ENCODE measurements at places on chromosomes 16 and 17.

DNA sequence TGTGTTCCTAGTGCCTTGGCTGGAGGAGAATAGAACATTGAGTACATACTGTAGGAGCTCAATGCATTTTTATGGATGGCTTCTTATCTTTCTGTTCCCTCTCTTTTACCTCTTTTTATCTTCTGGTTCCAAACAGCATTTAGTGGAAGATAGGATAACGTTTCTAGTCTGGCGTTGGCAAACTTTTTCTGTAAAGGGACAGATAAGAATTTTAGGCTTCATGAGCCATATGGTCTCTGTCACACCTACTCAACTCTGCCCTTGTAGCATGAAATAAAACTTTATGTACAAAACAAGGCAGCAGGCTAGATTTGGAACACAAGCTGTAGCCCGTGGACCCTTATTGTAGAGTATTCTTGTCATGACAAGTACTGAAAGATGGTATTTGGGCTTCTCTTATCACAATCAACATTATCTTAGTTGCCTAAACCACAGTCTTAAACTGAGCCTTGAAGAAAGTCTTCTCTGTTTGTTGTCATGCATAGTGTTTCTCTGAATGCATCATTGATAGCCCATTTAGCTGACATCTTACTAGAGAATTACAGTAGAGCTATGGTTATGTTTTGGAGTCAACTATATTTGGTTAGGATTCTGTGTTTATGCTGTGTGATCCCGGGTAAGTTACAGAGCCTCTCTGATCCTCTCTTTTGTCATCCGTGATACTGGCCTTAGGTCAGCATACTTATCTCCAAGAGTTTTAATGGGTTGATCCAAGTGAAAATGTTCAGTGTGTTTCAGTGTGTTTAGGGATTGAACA is 80.2 kb downstream of the HS3ST4 start:
- no peak for DNase-seq

DNA sequence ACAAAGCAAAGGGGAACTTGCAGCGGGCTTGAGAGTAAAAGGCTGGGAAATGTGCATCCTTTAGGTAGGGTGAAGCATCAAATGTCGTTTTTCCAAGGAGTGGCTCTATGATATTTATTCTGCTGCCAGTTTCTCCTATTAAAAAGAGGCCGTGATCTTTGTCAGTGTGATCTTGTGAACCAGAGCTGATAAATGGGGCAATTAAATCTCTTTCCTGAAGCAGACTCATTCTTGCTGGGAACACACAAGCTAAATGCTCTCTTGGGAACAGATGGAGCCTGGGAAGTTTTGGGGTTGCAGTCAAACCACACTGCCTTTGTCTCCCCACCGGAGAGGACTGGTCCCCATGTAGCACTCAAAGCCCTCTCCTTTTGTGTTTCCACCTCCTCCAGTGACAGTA is 408.9 kb downstream of the GRIN2A start:
- DNase-seq: no peak

- DNase-seq: no peak
These were observed 2.5 kb downstream of the STAT5B start for GRCh38 chr17:42273474-42274252.

- no peak for DNase-seq
These were observed 288.6 kb upstream of the CCL2 start for GRCh38 chr17:33966410-33967059.
